Stimulated activated CD8-positive, alpha-beta memory T cell treated with anti-CD3 and anti-CD28 coated beads, Interleukin-2, amount 100 ng/mL, for 1 hour (primary cell): ENCODE measurements at places on chromosomes 7 and 10.

GRCh38 chr7:132557489-132558044 lies 18.7 kb downstream of the PLXNA4 start:
- DNase-seq = no peak

- DNase-seq = peak; percentile 40
Measured at GRCh38 chr7:2670720-2671391, 17.1 kb upstream of the AMZ1 start.

DNA sequence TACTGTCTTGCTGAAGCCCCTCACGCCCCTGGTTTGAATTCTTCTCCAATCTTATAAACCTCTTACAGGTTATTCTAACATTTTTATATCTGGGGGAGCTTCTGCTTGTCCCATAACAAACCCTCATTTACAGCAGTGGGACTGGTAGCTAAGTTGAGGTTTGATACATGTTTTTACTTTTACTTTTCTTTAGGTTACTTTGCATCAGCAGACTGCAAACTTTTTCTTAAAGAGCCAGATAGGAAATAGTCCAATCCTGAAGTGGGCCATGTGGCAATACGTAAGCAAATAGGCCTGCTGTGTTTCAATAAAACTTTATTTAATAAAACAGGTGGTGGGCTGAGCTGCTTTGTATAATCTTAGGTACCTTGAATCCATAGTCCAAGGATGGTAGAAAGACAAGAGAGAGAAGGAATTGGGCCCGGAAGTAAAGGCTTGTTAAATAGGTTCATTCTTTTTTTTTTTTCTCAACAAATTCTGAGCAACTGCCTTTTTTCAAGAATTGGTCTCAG lies 27.3 kb downstream of the RAB18 start:
- no peak for DNase-seq

- no peak for DNase-seq
Measured at GRCh38 chr10:30737931-30738391, 108.4 kb upstream of the LYZL2 start.

DNA sequence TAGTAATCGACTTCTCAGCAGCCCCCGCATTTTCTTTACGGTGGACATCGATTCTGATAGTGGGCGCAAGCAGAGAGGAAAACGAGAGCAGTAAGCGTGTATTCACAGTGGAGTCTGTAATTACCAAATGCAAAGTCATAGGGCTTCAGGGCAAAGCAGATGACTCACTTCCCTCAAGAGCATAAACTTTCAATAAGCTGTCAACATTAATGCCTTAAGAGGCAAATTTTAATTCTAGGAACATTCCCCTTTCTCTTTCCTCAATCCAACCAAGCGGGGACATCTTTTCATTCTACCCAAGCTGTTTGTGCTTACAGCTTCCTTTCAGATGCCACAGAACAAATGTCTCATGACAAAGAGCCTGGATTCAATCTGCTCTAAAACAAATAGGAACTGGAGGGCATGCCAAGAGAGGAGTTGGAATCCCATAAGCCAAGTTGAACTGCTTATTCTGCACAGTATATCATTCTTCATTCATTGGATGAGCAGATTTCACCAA lies 48.6 kb downstream of the MALSU1 start:
- no peak for DNase-seq

- DNase-seq = no peak
Measured at GRCh38 chr10:22723783-22724182, 9.4 kb upstream of the PIP4K2A start.

GRCh38 chr7:88457320-88457719 lies 150.6 kb upstream of the STEAP4 start:
- DNase-seq = no peak

GRCh38 chr10:104098358-104098925 lies 12.8 kb upstream of the COL17A1 start:
- DNase-seq = no peak

DNA sequence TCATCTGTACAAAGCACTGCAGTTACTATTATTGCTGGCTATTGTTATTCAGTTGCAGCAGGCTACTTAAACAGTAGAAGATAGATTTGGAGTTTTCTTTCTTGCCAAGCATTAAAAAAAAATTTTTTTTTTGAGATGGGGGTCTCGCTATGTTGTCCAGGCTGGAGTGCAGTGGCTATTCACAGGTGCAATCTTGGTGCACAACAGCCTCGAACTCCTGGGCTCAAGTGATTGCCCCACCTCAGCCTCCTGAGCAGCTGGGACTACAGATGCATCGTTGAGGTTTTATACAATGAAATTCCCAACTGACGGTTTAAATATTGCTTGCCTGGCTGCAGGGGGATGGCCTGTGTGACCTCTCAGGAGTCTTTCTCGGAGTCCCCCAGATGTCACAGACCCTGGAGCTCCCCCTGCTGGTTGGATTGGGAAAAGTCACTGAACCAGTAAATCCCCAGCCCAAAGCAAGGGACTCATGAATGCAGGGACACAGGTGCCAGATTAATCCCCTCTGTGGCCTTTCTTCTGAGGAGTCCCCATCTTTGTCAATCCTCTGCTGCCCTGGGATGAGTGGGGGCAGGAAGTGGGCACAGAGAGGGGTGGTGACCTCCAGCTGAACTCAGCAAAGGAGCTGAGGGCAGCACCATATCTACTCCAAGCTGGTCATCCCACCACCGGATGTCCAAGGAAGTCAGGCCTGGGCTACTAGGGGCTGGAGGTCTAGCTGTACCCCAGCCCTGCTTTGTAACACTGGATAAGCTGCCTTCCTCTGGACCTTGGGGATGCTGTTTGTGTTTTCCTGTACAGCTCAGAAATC lies 149.6 kb downstream of the C10orf105 start:
- DNase-seq = peak; percentile 53

- no peak for DNase-seq
Measured at GRCh38 chr10:67433276-67433675, 262.7 kb downstream of the CTNNA3 start.

- DNase-seq = no peak
Measured at GRCh38 chr7:106566196-106566595, 94.8 kb downstream of the CCDC71L start.

- no peak for DNase-seq
Measured at GRCh38 chr10:3987143-3987974, 202.3 kb upstream of the KLF6 start.

DNA sequence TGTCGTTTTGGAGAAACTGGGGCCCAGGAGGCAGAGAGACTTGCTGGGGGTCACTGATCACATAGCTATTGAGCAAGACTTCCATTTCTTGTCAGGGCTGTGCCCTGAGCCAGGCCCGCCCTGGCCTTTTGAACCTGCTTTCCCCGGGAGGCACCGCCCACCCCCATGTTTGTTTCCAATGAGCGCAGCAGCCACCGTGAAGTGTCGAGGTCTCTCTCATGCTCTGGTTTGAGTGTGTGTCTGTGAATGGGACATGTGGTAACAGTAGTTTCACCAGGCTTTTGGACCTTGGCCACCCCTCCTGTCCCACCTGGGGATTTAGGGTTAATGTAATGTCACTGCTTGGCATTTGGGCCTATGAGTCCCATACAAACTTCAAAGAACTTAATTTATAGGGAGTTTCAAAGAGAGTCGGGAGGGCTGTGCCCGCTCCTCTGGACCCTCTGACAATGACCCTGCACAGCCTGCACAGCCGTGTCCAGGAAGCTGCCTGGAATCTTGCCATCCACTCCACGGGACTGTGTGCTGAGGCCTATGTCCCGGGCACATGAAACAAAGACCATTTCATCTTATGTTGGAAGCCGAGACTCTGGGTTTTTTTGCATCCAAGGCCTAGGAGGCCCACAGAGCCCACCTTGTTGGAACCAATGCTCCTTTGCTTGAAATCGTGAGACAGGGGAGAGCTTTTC lies 6.3 kb downstream of the PRF1 start:
- DNase-seq = no peak
